ENCODE measurements at places on chromosomes 1 and 21. TPM values are rescaled to one million over a fixed set of nuclear protein-coding genes. Genes with fewer than 3 reads are reported as not detected.

DNA sequence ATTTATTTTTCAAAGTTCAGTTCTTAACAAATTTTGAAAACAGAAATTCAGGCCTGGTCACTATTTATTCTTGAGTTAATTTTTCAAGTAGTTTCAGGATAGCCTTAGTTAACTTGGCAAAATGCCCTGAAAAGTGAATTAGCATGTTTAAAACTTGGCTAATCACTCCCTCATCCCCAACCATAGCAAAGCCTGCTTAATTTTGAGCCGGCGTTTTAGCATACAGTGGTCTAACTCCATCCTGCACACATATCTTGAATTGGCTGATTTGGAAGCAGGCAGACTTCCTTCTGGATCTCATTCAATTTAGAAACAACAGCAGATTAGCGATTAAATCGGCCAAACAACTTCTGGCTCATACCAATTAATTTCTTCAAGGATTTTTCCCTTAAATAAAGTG is 439.2 kb downstream of the PTBP2 start:
- peaks cover 7% of the 10 kb centered on the region for H3K4me1 ChIP-seq
- no peaks in the 10 kb centered on the region for H3K27me3 ChIP-seq
- H3K36me3 ChIP-seq, result no peaks in the 10 kb centered on the region
- no peak overlapping the region for H3K27ac ChIP-seq
- DNase-seq, result no peak

The VPS45 gene
- total RNA-seq, result 37.4 TPM

DNA sequence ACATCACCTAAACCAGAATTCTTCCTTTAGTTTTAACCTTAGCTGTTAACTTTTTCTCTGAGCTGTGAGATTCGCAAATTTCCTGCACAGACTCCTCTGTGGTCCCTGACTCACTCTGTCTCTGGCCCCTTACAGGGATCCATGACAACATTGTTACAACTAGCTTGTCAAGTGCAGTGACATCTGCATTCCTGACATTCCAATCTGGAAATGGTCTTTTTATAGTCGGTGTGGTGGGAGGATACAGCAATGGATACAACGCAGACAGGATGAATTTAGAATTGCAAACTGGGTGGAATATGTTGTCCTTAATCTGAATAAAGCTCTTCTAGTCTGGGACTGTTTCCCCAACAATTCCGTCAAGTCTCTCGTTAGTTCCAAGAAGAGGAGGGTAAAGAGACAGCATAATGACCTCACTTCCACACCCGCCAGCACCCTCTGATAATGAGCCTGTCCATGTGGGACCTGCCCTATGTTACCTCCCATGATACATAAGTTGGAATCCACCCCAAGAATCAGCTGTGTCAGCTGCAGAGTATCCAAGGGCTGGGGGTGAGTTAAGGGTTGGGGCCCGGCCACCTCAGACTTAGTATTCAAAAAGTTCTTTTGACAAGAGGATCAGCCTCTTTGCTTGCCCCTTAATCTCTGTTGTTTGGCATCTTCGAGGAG is 49.4 kb downstream of the ILDR2 start:
- H3K4me3 ChIP-seq, result no peak overlapping the region
- no peak for DNase-seq
- peaks cover 14% of the 10 kb centered on the region for H3K27me3 ChIP-seq
- no peaks in the 10 kb centered on the region for H3K4me1 ChIP-seq
- no peaks in the 10 kb centered on the region for H3K36me3 ChIP-seq

DNA sequence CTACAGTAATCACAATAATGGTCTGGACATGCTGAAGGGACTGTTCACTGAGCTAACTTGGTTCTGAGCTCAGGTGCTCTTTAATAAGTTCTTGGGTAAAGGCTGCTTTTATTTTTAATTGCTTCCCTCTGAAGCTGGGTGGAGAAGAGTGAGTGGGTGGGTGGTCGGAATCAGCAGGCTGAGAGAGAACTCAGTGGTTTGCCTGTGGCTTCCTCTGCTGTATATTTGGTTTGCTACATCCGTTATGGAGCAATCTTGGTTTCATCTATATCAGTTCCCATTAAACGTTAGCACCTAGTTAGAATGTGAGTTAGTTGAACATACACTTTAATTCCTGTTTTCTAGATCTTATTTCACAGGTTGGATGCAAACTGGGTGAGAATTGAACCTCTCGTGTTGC is 23.3 kb downstream of the CNIH4 start:
- peaks cover 45% of the 10 kb centered on the region for H3K36me3 ChIP-seq
- peaks cover 16% of the 10 kb centered on the region for H3K4me1 ChIP-seq
- no peak for DNase-seq

- H3K27ac ChIP-seq, result no peak overlapping the region
- no peak overlapping the region for H3K4me3 ChIP-seq
- no peaks in the 10 kb centered on the region for H3K27me3 ChIP-seq
- peaks cover 48% of the 10 kb centered on the region for H3K36me3 ChIP-seq
- peaks cover 50% of the 10 kb centered on the region for H3K4me1 ChIP-seq
These were observed 49.8 kb downstream of the SLC45A1 start for GRCh38 chr1:8367571-8368194.

The ANKRD34A gene
- total RNA-seq, result 0.69 TPM

- no peak overlapping the region for H3K27ac ChIP-seq
- H3K4me1 ChIP-seq, result no peaks in the 10 kb centered on the region
- no peaks in the 10 kb centered on the region for H3K36me3 ChIP-seq
- H3K4me3 ChIP-seq, result no peak overlapping the region
These were observed 186.7 kb downstream of the FOXD2 start for GRCh38 chr1:47624531-47624930.

The ERG gene
- 36.7 TPM for total RNA-seq

The HPCA gene
- total RNA-seq, result not detected

GRCh38 chr21:37878946-37879660 is 37.2 kb downstream of the KCNJ6 start:
- no peak for DNase-seq
- no peaks in the 10 kb centered on the region for H3K27me3 ChIP-seq
- H3K4me1 ChIP-seq, result no peaks in the 10 kb centered on the region
- no peaks in the 10 kb centered on the region for H3K36me3 ChIP-seq
- no peak overlapping the region for H3K4me3 ChIP-seq

The GPR3 gene
- total RNA-seq, result 0.90 TPM

The PMVK gene
- 38.4 TPM for total RNA-seq

- no peaks in the 10 kb centered on the region for H3K36me3 ChIP-seq
- no peaks in the 10 kb centered on the region for H3K4me1 ChIP-seq
- no peak overlapping the region for H3K27ac ChIP-seq
- H3K4me3 ChIP-seq, result no peak overlapping the region
- DNase-seq, result no peak
These were observed 18.5 kb upstream of the LHX8 start for GRCh38 chr1:75115654-75116053.

GRCh38 chr1:166166329-166166697 is 488 bp downstream of the FAM78B start:
- H3K27ac ChIP-seq, result no peak overlapping the region
- no peaks in the 10 kb centered on the region for H3K27me3 ChIP-seq
- no peaks in the 10 kb centered on the region for H3K36me3 ChIP-seq

- no peaks in the 10 kb centered on the region for H3K27me3 ChIP-seq
- peak overlapping the region; percentile 25 for H3K27ac ChIP-seq
- peak; percentile 26 for DNase-seq
- peaks cover 4% of the 10 kb centered on the region for H3K4me1 ChIP-seq
- no peak overlapping the region for H3K4me3 ChIP-seq
- peaks cover 5% of the 10 kb centered on the region for H3K36me3 ChIP-seq
These were observed 22.7 kb upstream of the FHAD1 start for GRCh38 chr1:15224259-15224869.

DNA sequence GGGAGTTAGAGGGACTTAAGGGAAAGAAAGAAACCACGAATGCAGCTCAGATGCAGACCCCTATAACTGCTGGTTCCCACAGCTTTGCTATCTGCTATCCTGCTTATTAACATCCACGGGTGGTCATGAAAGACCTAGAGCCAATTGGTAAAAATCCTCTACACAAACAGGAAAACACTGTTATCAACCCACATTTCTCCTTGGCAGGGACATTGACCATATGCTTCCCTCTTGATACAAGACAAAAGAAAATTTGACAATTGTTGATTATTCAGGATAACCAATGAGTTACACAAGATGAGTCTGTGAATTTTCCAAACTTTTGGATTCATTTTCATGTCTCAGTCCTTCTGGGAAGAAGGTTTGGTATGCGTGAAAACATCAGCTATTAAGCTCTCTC is 90.4 kb downstream of the TIAM1 start:
- no peak for DNase-seq
- no peak overlapping the region for H3K4me3 ChIP-seq
- no peaks in the 10 kb centered on the region for H3K36me3 ChIP-seq
- H3K27me3 ChIP-seq, result no peaks in the 10 kb centered on the region

- no peak overlapping the region for H3K27ac ChIP-seq
- H3K27me3 ChIP-seq, result no peaks in the 10 kb centered on the region
- no peak for DNase-seq
- H3K4me3 ChIP-seq, result no peak overlapping the region
- H3K36me3 ChIP-seq, result no peaks in the 10 kb centered on the region
These were observed 22.8 kb downstream of the HFM1 start for GRCh38 chr1:91381844-91382243.

DNA sequence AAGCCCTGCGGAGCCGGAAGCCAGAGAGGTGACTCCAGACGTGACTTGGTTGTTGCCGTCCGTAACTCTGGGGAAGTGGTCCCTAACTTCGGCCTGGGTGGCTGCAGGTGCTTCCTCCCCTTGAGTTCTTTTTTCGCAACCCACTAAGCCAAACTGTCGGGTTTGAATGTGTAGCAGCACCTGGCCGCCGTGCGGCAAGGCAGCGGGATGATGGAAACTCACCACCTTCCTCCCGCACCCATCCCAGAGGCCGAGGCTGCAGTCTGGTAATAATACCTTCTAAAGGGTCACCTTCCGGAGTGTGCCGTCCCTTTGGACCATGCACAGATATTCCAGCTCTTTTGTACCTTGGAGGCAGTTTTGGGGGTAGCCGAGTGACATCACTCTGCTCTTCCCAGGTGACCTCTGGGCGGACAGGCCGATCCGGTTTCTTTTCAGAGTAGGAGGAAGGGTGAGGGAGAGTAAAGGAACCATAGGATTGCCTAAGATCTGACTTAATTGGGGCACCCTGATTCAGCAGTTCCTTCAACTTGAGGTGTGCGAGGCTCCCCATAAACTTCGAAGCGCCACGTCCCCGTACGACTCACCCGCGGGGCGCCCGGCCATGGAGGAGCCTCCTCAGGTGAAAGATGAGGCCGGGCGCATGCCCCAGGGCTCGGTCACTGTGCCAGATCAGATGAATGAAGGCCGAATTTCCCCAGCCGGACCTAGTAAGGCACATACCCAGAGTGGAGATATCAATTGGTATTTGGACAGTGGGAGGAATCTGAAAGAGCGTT is 1.0 kb downstream of the KCNK1 start:
- H3K27ac ChIP-seq, result peak overlapping the region; percentile 55
- H3K27me3 ChIP-seq, result peaks cover 14% of the 10 kb centered on the region
- no peaks in the 10 kb centered on the region for H3K4me1 ChIP-seq
- H3K36me3 ChIP-seq, result no peaks in the 10 kb centered on the region

DNA sequence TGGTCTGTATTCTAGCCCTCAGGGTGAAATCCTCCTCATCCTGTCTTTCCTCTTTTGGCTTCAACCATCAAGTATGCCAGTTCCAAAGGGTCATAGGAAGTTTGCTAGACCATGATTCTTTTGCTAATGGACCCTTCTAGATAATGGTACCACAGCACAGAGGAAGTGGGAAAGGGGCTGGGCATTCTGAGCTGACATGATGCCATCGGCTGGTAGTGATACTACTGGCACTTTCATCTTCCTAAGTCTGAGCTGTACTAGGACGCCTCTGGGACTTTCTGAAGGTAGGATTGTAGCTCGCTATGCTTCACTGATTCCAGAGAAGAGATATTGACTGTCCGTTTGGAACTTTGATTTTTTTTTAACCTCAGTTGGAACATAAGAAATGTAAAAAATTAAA is 11.4 kb downstream of the FASLG start:
- no peak overlapping the region for H3K27ac ChIP-seq
- DNase-seq, result no peak
- H3K4me3 ChIP-seq, result no peak overlapping the region
- H3K4me1 ChIP-seq, result no peaks in the 10 kb centered on the region

The SH2D1B gene
- total RNA-seq, result 1.9 TPM

DNA sequence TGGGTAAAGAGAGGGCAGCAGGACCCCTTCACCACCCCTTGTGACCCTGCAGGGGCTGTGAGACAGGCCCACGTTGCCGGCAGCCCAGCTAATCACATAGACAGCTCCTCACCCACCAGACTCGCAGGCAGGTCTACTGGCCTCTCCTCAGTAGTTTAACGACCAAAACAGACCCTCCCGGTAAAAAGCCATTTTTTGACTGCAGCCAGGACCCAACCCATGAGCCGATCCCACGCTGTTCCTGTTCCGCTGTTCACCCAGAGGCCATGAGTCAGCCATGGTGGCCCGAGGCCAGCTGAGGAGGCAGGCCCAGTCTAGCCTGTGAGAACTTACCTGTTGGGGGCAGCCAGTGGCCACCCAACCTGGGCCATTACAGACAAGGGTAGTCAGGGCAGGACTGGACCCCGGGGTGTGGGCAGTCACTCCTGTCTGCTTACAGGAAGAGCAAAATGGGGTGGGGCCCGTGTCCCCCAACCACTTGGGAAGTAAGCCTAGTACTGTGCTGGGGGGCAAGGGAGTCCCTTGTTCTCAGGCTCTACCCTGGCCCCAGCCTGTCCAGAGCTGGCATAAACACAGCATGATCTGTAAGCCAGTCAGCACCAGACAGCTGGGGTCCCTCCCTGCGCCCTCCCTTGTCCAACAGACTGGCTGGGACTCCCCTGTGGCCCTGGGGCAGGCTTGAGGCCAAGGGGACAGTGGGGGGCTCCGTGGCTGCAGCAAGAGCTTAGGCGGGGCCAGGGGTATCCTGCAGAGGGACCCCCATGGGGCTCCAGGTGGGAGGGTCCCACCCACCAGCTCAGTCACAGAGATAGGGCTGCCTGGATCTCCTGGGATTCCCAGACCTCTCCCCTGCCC is 61.9 kb downstream of the WNT9A start:
- H3K36me3 ChIP-seq, result no peaks in the 10 kb centered on the region
- H3K4me1 ChIP-seq, result peaks cover 20% of the 10 kb centered on the region
- no peak overlapping the region for H3K4me3 ChIP-seq
- H3K27me3 ChIP-seq, result no peaks in the 10 kb centered on the region

GRCh38 chr1:212284332-212284743 is 872 bp upstream of the PPP2R5A start:
- peak overlapping the region; percentile 92 for H3K27ac ChIP-seq
- no peaks in the 10 kb centered on the region for H3K36me3 ChIP-seq
- H3K4me1 ChIP-seq, result peaks cover 4% of the 10 kb centered on the region
- DNase-seq, result no peak
- peak overlapping the region; percentile 86 for H3K4me3 ChIP-seq

GRCh38 chr1:25695771-25696311 is 79.2 kb downstream of the MAN1C1 start:
- DNase-seq, result no peak
- peak overlapping the region; percentile 83 for H3K27ac ChIP-seq
- H3K36me3 ChIP-seq, result no peaks in the 10 kb centered on the region
- H3K4me3 ChIP-seq, result no peak overlapping the region

GRCh38 chr21:46250146-46250725 is 21.7 kb upstream of the LSS start:
- H3K27me3 ChIP-seq, result no peaks in the 10 kb centered on the region
- H3K27ac ChIP-seq, result no peak overlapping the region
- H3K36me3 ChIP-seq, result peaks cover 99% of the 10 kb centered on the region
- DNase-seq, result no peak
- no peak overlapping the region for H3K4me3 ChIP-seq
- H3K4me1 ChIP-seq, result no peaks in the 10 kb centered on the region

The LRRC38 gene
- 0.17 TPM for total RNA-seq

The FCRL5 gene
- 0.93 TPM for total RNA-seq

The FAM76A gene
- total RNA-seq, result 23.3 TPM

Measured in upper lobe of right lung (tissue), 1 donor.